ENCODE measurements at places on chromosomes 4 and X.

DNA sequence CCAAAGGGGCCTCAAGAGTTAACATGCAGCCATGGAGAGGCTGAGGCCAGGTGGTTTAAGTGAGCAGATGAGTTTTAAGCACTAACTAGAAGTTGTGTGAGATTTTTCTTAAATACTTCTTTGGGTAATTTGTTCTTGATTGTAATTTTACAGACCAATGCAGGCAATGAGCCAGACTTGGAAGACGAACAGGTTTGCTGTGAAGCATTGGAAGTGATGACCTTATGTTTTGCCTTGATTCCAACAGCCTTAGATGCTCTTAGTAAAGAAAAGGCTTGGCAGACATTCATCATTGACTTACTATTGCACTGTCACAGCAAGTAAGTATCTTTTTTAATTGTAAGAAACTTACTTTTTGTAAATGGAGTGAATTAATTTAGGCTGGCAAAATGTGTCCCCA is 103.9 kb downstream of the USP9X start:
- DNase-seq: no peak

DNA sequence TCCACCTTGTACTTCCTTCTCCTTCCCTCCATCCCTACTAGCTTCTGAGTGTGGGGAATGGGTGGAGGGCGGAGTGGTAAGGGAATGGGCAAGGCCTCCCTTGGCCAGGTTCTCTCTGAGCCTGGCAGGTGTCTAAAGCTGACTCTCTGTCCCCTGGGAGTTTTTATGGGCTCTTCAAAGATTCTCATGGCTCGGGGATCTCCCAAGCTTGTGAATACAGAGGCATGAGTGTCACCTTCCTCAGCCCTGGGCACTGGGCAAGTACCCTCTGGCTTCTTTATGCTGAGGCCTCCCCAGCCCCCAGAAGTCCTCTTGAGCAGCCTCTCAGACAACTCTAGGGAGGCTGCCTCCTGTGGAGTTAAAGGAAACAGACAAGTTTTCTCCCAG is 32.5 kb upstream of the DDX3X start:
- DNase-seq: no peak

DNA sequence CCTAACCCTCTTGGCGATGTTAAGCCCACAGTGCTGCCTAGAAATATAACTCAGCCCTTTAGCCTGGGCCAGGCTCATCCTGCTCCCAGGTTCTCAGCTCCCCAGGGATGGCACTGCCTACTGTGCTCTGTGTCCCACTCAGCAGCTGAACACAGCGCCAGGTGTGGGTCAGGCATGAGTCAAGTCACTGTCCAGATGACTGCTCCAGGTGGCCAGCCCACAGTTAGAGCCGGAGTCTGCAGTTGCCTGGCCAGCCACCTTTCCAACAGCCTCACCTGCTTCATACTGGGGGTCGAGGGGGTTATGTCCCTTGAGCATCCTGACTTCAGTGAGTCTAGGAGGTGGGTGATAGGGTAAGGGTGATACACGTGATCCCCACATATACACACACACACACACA is 48.4 kb downstream of the TBC1D14 start:
- DNase-seq: no peak

GRCh38 chrX:48791063-48791820 is 4.9 kb downstream of the GATA1 start:
- no peak for DNase-seq

- DNase-seq: no peak
Observed at GRCh38 chr4:77376788-77377460, 219.9 kb downstream of the CCNG2 start.

GRCh38 chrX:119187298-119187697 is 48.8 kb upstream of the PGRMC1 start:
- DNase-seq: no peak

DNA sequence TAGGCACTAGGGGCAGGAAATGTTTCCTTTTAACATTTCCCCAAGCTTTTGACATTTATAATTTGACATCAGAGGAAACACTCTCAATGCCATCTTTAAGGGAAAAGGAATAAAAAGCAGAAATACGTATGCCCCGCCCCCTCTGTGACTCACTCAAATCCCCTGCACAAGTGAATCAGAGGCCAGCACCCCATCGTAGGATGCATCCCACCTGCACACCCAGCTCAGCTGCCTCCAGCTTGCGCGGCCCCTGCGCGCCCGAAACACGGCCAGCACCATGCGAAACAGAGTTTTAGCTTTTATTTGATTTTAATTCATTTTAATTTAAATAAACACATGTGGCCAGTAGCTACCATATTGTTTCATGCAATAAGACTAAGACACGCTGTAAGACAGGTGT is 29.5 kb downstream of the ABLIM2 start:
- no peak for DNase-seq

GRCh38 chr4:83552924-83553323 is 17.0 kb downstream of the GPAT3 start:
- DNase-seq: no peak

GRCh38 chrX:49266523-49267445 is 2.3 kb upstream of the FOXP3 start:
- DNase-seq: no peak

GRCh38 chr4:13968723-13969122 is 341.2 kb upstream of the BOD1L1 start:
- DNase-seq: no peak

DNA sequence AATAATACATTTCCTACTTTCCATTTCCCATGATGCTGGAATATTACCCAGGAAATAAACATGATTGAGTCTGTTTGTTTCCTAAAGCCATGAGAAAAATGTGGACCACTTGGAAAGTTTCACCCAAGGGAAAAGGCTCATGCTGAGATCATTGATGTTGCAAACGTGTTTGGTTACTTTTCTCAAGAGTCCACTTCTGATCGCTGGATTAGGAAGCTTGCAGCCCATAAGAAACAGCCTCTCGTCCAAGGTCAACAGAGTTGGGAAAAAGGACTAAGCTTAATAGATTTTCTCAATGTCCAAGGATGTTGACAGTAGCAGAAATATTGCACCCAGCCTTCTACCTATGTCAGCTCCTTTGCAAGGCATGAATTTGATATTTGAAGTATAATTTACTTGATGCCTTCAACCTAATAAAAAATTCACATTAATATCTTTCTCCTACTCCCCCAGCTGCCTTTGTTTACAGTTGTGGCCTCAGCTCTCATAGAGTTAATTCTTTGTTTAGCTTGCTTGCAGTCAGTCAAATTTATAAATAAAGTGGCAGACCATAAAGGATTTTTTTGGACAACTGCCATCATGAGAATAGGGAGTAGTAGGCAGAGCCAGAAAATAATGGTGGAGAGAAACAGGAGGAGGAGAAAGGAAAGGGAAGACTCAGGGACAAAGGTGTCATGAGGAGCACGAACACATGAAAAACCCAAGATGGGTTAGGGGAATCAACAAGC is 65.6 kb upstream of the BLTP1 start:
- no peak for DNase-seq

- DNase-seq: no peak
Observed at GRCh38 chr4:84176016-84176415, 323.1 kb downstream of the NKX6-1 start.

DNA sequence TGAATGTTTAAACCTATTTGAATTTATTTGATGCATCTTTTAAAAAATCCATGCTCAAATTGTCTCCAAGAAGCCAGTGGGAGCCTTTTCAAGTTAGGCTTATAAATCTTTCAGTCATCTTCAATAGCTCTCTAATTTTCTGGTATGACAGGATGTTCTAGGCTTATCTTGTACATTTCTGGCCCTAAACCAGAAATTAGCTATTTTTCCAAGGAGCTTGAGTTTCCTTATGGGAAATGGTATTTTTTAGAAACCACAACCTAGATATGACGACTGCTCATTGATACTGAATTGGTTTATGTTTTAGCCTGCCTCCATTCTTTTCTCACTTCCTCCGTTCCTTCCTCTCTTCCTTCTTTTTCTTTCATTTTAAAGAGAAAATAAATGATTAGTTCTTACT is 172.3 kb downstream of the SPRY1 start:
- no peak for DNase-seq

GRCh38 chr4:134762053-134762452 is 560.5 kb upstream of the PABPC4L start:
- no peak for DNase-seq

DNA sequence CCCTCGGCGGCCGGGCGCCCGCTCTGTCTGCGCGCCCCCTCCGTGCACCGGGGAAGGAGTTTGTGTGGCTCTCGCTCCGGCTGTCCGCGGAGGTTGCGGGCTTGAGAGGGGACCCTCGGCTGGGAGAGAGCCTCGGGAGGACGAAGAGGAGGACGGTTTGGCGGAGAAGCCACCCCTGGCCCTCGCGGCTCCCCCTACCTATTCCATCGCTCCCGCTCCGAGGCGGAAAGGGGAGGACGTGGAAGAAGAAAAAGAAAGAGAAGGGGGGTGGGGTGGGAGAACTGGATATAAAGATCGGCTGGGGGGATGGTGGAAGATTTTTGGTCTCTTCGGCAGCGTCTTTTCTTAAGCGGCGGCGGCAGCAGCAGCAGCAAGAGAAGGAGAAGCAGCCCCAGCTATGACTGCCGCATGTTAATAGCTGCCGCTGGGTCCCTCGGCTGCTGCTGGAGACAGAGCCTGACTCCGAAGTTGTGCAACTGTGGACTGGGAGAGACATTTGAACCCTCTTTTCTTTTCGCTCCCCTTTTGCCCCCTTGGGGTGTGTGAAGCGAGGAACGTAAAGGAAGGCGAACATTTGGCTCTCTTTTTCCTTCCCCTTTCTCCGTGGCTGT is 895 bp downstream of the ADGRL3 start:
- no peak for DNase-seq

DNA sequence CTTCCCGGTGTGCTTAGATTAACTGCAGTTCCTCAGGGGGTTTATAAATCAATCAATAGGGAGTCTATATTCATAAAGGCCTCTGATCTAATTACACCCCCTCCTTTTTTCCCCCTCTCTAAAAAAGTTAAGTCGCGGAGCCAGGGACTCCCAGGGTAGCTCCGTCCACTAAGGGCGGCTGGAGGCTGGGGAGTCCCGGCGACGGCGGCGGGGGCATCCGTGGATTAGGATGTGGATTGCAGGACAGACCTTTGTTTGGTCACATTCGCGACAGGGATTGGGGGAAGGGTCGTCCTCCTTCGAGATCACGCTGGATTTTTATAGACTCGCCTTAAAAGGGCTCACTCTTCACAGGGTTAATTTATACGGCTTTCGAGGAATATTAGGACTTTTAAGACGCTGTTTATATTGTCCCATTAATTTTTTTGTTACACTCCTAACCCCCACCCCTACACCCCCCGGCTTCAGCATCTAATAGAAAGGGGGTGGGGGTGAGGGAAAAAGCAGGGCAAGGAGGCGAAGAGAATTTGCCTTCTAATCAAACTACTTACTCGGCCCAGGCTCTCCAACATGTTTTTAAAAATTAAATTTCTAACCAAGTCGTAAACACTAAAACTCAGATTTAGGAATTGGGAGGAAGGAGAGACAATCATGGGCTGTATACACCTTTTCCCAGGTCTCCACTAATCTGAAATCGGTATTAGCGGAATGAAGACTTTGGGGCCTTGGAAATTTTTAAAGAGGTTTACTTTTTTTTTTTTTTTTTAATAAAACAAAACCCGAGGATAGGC is 8.5 kb downstream of the PITX2 start:
- DNase-seq: no peak

DNA sequence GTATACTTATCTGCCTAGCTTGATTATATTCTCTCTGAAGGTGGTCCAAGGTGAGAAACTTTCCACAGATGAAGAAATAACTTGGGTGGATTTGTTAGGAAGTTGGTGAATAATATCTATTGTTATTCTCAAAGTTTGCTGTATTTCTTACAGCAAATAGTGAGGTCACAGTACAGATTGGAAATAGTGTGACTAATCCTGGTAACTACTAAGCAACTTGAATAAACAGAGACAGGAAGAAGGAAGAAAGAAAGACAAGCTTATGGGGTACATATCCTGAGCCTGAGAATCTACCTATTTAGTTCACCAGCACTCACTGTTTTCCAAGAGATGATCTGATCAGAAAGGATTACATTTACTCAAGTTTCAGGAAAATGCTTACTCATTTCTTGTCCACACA is 1416.1 kb downstream of the RPA4 start:
- DNase-seq: no peak

DNA sequence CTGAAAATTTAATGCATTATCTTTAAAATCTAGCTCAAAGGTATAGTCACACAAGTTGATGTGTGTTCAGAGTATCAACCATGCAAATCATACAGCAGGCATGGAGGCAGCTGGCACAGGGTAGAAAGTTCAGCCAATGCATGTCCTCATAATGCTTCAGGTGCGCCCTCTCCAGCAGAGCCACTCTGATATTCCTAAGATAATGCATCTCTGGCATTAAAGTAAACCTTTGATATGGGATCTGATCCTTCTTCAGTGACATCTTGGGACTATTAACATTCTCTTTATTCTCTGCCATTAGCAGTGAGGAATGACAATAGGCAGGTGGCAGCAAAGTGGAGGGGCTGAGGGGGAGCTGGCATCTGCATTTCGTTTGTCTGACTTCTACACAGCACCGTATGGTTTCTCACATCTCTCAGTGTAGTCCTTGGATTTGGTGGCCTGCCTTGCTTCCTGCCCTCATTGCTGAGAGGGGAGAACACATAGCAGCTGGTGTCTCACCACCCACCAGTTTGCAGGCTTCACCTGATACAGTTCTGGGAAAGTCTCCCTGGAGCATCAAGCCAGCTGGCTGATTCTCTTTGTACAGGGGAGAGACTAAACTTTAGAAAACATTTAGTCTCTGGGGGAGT is 168.7 kb upstream of the TBC1D9 start:
- DNase-seq: no peak

- no peak for DNase-seq
Observed at GRCh38 chr4:13399257-13399656, 84.9 kb downstream of the RAB28 start.

DNA sequence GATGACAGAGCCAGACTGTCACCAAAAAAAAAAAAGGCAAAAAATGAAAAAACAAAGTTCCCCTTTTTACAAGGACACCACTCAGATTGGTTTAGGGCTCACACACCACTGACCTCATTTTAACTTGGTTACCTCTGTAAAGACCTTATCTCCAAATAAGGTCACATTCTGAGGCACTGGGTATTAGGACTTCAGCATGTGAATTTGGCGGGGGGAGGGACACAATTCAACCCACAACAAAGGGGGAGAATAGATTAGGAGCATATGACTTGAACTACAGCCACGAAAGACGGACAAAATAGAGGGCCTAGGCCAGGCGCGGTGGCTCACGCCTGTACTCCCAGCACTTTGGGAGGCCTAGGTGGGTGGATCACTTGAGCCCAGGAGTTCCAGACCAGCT is 31.0 kb upstream of the ARAF start:
- no peak for DNase-seq

- DNase-seq: no peak
Observed at GRCh38 chr4:5962416-5962815, 55.8 kb downstream of the C4orf50 start.

GRCh38 chrX:153727123-153727931 is 2.7 kb downstream of the ABCD1 start:
- DNase-seq: no peak

- DNase-seq: no peak
Observed at GRCh38 chr4:14064984-14065383, 437.5 kb upstream of the BOD1L1 start.

DNA sequence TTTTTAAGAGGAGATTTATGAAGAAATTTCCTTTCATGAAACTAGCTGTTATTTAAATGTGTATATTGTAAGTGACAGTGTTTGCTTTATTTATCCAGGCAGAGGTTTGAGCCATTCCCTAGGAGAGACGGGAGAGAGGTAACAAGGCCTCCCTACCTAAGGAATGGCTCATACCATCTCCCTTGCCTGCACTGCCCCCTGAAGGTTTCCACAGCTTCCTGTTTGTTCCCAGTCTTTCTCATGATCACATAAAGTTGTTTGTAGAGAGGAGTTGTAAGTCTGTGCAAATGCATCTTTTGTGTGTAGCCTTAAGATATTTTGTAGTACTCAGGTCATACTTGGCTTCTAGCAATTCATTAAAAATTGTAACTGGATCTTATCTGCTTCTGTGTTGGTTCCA is 1504.5 kb upstream of the PCDH10 start:
- DNase-seq: no peak
